Heart right ventricle (tissue), 16 donors: ENCODE measurements at places on chromosomes 7 and 10. TPM values are rescaled to one million over a fixed set of nuclear protein-coding genes. Genes with fewer than 3 reads are reported as not detected.

DNA sequence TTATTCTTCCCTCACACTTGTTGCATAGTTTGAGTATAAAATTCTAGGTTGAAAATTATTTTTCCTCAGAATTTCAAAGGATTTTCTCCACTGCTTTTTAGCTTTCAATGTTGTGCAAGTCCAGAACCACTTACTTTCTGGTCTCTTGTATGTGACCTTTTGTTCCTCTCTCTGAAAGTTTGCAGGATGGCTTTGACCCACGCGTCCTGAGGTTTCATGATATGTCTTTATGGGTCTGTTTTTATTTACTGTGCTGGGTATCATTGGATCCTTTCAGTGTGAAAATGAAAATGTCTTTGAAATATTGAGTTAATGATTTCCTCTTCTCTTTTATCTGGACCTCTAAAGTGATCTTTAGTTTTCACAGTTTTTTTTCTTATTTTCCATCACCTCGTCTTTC is 38.5 kb downstream of the C1GALT1 start:
- no peak for DNase-seq

- no peak for DNase-seq
Observed at GRCh38 chr7:82286096-82286797, 157.3 kb downstream of the CACNA2D1 start.

DNA sequence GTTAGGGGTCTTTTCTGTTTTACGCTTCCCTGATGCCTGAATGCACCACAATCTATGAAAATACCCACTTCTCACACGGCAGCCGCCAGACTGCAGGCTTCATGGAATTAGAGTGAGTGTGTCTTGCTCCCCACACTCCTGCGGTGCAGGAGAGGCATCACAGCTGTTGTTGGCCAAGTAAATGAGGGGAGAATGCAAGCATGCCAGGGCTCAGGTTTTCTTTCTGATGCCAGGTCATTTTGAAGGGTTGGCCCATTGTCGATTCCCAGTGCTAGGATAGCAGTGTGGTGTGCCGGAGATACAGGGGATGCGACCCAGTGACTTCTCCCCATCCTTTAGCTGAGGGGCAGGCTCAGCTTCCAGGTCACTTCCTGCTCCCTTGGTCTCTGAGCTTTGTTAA is 16.3 kb downstream of the CXCL12 start:
- no peak for DNase-seq

- DNase-seq: no peak
Observed at GRCh38 chr7:38950309-38950708, 27.4 kb upstream of the POU6F2 start.

DNA sequence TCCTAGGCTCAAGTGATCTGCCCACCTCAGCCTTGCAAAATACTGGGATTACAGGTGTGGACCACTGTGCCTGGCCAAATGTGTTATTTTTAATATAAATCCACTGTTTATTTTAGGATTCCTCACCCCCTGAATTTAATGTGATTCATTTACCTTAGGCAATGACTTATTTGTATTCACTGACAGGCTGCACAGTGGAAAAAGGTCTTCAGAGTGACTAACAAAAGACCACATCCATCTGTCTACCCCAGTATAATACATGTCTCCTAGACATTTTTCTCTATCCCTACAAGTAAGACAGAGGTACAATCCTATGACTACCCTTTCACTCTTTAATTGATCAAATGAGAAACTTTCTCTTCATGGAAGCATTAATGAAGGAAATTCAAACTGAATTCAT is 230.2 kb downstream of the AHR start:
- DNase-seq: no peak

DNA sequence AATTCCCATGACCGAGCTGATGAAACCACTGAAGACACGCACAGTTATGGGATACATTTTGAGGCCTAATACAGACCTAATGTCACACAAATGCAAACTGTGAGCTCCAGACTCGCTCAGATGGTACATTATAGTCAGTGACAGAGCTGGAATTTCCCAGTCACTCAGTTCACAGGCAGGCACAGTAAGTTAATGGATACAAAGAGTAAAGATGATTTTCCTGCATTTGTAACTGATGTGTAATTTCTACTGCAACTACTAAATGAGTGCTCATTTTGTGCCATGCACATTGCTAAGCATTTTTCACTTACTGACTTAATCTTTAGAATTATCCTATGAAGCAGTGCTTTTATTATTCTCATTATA is 56.5 kb downstream of the ENO4 start:
- DNase-seq: no peak

DNA sequence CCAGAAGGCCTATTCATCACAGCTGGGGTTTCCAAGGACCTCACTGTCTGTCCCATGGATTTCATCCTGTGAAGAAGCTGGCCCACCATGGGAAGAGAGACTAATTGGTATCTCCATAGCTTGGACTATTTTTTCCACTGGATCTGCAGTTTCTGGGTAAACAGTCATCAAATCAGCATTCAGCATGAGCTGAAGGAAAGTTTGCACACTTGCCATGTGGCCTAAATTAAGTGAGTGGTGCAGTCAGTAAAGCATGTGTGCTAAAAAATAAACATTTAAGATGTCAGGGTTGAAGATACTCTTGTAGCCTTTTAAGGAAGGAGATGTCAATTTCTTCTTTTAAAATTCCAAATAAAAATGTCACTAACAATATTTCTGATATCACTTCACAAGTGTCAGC is 381.1 kb upstream of the ZMIZ1 start:
- DNase-seq: no peak

DNA sequence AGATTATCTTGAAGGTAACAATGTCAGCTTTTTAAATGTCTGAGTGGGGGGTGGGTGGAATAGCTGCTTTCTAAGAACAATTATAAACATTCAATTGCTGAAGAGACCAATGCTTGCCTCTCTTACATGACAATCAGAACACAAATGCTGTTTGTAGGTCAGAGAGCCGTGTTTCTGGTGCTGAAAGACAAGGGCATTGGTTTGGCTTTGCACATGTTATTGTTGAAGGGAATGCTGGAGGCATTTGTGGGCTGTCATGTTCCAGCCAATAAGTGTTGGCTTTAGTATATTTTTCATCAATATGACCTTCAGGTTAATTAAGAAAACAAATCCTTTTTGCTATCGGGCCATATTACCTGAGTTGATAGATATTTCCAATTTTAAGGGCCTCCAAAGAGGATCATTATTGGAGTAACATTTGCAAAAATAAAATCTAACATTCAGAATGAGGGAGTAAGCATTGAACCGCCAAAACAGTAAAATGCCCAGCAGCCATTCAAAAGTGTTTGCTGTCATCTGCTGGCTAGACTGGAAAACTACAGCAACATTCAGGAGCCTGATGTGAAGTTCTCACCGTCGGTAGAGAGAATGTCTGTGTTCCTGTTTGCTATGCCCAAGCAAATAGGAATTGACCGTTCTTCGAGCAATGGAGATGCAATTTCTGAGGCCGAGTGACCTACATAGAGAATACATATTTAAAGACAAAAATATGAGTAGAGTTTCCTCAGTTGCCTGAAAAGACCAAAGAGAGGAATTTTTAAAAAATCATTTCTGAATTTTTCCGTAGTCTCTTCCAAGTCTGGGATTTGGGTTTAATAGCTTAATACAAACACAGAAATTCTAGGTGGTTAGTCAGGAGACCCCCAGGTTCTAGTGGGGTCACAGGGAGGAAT is 118.9 kb downstream of the APBB1IP start:
- no peak for DNase-seq

- no peak for DNase-seq
Observed at GRCh38 chr7:154647625-154648024, 355.3 kb downstream of the PAXIP1 start.

DNA sequence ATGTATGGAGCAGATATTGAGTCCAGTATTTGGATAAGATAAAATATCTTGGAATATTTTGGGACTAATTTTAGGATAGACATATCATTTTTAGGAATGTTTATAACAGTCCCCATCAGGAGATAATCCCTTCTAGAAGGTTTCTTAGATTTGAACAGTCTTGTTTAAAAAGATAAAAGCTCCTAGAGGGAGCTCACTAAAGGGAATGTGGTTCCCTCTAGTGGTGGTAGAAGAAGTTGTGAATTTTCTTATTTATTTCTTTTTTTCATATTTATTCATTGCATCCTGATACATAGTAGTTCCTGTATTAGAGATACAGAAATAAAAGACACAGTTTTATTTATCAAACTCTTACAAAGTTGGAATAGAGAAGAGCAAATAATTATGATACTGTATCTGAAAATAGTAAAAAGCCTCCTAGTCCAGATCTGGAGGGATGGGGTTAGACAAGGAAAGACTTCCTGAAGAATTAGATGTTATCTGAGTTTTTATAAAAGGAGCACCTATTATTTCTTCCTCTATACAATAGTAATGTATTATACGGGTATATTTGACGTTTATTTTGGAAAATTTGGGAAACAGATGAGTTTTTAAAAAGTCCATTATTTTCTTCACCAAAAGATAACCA is 24.5 kb upstream of the KLF14 start:
- no peak for DNase-seq

DNA sequence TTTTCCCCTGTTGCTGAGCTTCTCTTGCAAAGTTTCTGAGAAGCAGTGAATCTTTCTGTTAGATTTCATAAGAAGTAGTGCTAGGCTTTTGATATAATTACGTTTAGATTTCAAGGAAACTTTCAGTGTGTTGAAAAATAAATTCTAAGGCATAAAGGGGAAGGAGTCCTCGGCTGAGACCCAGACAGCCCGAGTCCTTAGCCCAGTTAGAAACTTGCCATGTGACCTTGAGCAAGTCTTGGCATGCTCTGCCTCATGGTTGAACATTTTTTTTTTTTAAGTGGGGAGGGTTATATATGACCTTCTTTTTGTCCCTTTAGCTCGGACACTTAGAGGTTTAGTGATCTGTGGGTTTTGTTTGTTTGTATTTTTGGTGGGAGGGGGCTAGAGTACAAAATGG is 117.5 kb downstream of the TCF7L2 start:
- no peak for DNase-seq

DNA sequence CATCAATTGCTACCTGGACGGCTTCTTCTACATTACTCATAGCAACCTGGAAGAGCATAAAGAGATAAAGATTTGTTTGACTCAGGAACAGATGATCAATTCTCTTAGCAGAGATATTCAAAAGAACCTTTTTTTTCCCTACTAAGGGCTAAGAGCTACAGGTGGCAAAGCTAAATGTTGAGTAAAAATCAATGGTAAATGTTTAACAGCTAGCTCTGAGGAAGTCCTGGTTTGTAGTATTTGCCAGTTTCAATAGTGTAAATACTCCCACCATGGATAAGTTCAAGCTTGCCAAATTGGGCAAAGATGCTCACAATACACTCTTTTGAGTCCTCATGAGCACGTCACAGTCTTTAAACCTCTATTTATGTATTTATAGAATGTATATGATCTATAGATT is 64.0 kb downstream of the AKR1E2 start:
- no peak for DNase-seq

The OR2A42 gene
- not detected for total RNA-seq

The CYP2C18 gene
- not detected for total RNA-seq

The OR2A12 gene
- not detected for total RNA-seq

The HMX3 gene
- not detected for total RNA-seq

The TAS2R60 gene
- total RNA-seq: not detected

The OR2A5 gene
- total RNA-seq: not detected

The LRRD1 gene
- total RNA-seq: not detected

The TSPAN15 gene
- total RNA-seq: 7.6 TPM

The HK1 gene
- 243 TPM for total RNA-seq
